ENCODE measurements at places on chromosomes 1 and 21. TPM values are rescaled to one million over a fixed set of nuclear protein-coding genes. Genes with fewer than 3 reads are reported as not detected.

Gene VHLL
- total RNA-seq, result 0.49 TPM

DNA sequence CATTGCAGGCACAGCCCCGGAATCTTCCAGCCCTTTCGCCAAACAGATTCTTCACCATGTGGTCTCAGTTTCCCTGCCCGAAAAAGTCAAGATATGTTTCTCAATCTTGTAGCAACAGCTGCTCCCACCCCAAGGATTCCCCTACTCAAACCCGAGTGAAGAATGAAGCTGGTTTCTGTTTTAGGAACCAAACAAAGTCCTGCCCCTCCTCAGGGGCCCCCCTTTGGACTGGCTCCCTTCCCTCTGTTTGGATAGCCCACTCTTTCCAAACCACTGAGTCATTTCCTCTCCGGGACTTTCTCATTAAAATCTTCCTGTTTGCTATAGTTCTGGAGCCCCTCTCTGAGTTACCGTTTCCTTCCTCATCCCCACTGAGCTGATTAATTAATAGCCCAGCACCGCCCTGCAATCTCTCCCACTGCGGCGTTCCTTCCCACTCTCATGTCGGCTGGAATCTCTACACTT is 100.9 kb downstream of the TSEN15 start:
- peaks cover 7% of the 10 kb centered on the region for H3K4me1 ChIP-seq
- no peaks in the 10 kb centered on the region for H3K36me3 ChIP-seq
- no peak overlapping the region for H3K4me3 ChIP-seq
- no peak overlapping the region for H3K27ac ChIP-seq
- H3K27me3 ChIP-seq, result no peaks in the 10 kb centered on the region
- DNase-seq, result no peak

DNA sequence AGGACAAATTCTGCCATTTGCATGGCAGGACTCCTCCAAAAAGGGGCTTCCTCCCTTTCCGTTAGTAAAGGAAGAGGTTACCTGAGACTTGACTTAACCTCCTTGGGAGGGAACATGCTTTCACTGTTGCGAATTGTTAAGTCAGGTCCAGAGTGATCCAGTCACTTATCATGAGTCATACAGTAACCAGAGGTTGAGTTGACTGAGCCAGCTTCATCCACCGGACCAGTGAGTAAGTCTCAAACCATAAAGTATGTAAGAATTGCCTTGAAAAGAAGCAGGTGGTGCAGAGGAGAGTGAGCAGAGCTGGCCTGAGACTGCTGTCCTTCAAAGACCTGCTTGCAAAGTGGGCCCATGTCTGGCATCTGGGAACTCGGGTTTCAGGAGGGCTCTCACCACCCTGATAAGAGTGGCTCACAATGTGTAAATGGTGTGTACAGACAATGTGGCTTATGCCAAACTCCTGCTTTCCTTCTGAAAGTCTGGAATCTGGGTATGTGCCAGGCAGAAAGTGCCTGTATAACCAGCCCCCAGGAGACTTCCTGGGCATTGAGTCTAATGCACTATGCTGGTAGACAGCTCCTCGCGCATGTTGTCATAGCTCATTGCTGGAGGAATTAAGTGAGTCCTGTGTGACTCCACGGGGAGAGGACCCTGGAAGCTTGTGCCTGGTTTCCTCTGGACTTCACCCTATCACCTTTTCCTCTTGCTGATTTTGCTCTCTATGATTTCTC is 84.3 kb upstream of the KLHDC7A start:
- H3K27me3 ChIP-seq, result no peaks in the 10 kb centered on the region
- H3K36me3 ChIP-seq, result no peaks in the 10 kb centered on the region
- no peak overlapping the region for H3K27ac ChIP-seq
- H3K4me1 ChIP-seq, result no peaks in the 10 kb centered on the region

DNA sequence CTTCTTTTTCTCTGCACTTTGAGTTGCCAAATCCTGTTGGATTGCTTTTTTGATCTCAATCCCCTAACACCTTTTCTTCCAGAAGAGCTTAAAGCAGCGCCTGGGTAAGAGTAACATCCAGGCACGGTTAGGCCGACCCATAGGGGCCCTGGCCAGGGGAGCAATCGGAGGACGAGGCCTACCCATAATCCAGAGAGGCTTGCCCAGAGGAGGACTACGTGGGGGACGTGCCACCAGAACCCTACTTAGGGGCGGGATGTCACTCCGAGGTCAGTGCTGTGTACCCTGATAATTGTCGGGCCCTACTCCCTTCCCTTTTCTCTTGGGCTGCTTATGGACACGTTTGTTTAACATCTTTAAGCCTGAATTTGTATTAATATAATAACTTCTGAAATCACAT is 8.3 kb downstream of the CHTOP start:
- no peaks in the 10 kb centered on the region for H3K27me3 ChIP-seq
- no peaks in the 10 kb centered on the region for H3K4me1 ChIP-seq
- no peak overlapping the region for H3K4me3 ChIP-seq
- DNase-seq, result no peak

Gene LCE1B
- not detected for total RNA-seq

GRCh38 chr1:197171531-197171930 is 25.1 kb upstream of the ASPM start:
- H3K4me1 ChIP-seq, result no peaks in the 10 kb centered on the region
- no peak overlapping the region for H3K27ac ChIP-seq
- no peaks in the 10 kb centered on the region for H3K27me3 ChIP-seq
- DNase-seq, result no peak
- no peak overlapping the region for H3K4me3 ChIP-seq
- H3K36me3 ChIP-seq, result peaks cover 42% of the 10 kb centered on the region

DNA sequence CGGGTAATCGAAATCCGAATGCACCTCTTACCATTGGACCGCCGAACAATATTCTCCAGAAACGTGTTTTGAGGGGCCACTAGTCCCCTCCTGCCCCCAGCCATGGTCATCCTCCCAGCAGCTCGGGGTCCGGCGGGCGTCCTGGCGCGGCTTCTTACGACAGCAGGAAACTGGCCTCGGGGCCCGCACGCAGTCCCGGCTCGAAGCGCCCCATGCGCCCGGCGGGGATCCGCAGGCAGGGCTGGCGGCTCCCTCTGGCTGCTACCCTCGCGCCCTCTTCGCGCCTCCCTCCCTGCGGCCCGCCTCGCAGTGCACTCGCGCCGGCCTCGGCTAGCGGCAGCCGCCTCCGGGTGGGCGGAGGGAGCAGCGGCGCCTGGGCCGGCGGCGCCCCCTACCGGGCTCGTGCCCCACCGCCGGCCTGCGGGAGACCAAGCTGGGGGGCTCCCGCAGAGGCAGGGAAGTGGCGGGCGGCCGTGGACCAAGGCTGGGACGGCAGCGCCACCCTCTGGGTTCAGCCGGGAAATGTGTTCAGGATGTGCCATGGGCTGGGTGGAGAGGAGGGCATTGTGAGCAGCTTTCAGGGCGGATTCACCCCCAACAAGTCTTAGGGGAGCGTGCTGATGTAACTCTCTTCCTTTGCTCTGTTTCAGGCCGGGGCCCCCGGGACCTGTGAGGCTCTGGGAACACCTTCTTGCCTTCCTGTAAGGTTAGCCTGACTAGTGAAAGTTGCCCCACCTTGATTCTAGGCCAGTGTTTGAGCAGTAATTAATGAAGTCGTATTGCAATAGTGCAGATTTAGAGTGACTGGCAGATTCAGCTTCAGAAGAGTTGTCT is at the start of gene KCNH1:
TSS of gene KCNH1 (minus strand) at position 313 of the 834 bp plus-strand sequence. CDS start at position 110, 203 bp downstream.
- H3K36me3 ChIP-seq, result no peaks in the 10 kb centered on the region
- H3K4me1 ChIP-seq, result peaks cover 19% of the 10 kb centered on the region
- H3K4me3 ChIP-seq, result peak within 1 kb of the TSS; percentile 33
- peaks cover 34% of the 10 kb centered on the region for H3K27me3 ChIP-seq
- DNase-seq, result peak; percentile 78

DNA sequence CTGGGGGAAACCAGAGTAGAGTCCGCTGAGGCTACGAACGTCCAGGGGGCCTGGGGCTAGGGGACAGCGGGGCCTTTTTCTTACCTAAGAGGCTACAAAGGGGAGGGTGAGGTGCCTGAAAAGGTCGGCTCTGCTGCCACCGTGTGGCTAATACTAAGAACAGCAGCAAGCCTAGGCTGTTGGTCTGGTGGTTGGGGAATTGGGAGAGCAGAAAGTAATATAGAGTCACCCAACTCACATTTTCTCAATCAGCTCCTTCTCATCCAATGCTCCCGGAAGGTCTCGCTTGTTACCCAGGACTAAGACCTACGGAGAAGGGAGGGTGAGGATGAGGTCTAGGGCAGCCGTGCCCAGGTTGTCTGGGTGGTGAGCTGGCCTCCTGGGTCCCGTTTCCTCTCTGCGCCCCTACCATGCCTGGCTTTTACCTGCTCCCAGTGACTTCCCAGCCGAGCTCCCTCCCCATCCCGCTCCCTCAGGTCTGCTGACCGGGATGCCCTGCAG is 9.3 kb downstream of the ARL8A start:
- peak; percentile 71 for DNase-seq
- no peak overlapping the region for H3K4me3 ChIP-seq
- no peaks in the 10 kb centered on the region for H3K27me3 ChIP-seq
- peaks cover 4% of the 10 kb centered on the region for H3K36me3 ChIP-seq
- no peak overlapping the region for H3K27ac ChIP-seq

DNA sequence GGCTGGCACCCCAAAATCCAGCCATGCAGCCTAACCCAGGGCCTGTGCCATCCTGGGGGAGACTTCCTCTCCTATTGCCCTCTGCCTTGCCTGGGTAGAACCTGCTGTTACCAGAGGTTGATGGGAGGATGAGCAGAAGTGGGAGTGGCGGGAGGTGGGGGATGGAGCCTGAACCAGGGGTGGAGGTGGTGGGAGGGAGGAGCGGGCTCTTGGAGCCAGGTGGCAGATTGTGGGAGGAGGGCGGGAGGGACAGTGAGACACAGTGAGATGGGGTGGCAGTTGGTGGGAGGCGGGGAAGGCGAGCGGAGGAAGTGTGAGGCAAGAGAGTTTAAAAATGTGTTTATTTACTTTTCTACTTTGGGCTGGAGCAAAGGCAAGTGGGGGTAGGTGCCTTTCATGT is 87.3 kb downstream of the KCNJ6 start:
- DNase-seq, result no peak
- H3K27ac ChIP-seq, result no peak overlapping the region
- no peaks in the 10 kb centered on the region for H3K4me1 ChIP-seq
- no peak overlapping the region for H3K4me3 ChIP-seq

DNA sequence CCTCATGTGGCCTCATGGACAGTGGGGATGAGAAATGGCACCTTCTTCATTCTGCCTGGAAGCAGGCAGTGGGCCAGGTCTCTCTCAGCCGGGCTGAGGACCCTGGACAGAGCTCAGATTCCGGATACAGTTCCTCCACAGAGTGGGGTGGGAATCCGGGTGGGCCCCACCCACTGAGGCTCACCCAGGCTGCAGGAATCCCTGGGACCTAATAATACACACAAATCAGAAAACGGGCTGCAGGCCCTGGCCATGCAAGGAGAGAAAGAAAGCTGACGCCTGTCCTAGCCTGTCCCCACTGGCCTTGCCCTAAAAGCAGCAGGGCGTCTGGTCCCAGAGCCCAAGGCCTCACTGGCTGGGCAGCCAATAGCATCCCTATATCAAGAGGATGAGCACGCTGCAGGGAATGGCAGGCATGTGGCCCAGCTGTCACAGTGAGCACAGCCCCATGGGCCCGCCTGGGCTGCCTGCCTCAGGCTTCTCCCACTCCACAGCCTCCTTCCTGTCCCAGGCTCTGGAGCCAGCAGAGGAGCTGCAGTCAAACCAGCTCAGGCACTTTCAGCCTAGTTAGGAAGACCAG is 25.3 kb downstream of the ACTA1 start:
- H3K4me3 ChIP-seq, result no peak overlapping the region
- H3K4me1 ChIP-seq, result peaks cover 12% of the 10 kb centered on the region
- no peaks in the 10 kb centered on the region for H3K36me3 ChIP-seq
- DNase-seq, result no peak
- H3K27me3 ChIP-seq, result peaks cover 58% of the 10 kb centered on the region
- no peak overlapping the region for H3K27ac ChIP-seq

- no peak overlapping the region for H3K27ac ChIP-seq
- no peaks in the 10 kb centered on the region for H3K27me3 ChIP-seq
- H3K4me1 ChIP-seq, result no peaks in the 10 kb centered on the region
- DNase-seq, result no peak
Observed at GRCh38 chr21:37842163-37842919, 73.9 kb downstream of the KCNJ6 start.

Gene LCE2C
- not detected for total RNA-seq

- no peaks in the 10 kb centered on the region for H3K27me3 ChIP-seq
- no peaks in the 10 kb centered on the region for H3K36me3 ChIP-seq
- no peak overlapping the region for H3K4me3 ChIP-seq
- no peak overlapping the region for H3K27ac ChIP-seq
- H3K4me1 ChIP-seq, result no peaks in the 10 kb centered on the region
Observed at GRCh38 chr1:152870831-152871730, 7.0 kb upstream of the SMCP start.

Gene LCE1D
- not detected for total RNA-seq

- DNase-seq, result no peak
- no peak overlapping the region for H3K27ac ChIP-seq
- no peaks in the 10 kb centered on the region for H3K36me3 ChIP-seq
Observed at GRCh38 chr1:3441410-3441847, 13.0 kb upstream of the ARHGEF16 start.

DNA sequence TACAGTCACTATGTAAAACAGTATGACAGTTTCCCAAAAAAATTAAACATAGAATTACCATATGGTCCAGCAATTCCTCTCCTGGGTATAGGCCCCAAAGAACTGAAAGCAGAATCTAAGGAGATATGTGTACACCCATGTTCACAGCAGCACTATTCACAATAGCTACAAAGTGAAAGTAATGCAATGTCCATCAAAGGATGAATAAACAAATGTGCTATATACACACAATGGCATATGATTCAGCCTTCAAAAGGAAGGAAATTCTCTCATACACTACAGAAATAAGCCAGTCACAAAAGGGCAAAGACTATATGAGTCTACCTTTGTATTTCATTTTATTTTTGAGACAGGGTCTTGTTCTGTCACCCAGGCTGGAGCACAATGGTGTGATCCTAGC is 120.4 kb downstream of the TOMM20 start:
- no peak for DNase-seq
- no peak overlapping the region for H3K4me3 ChIP-seq
- H3K27me3 ChIP-seq, result no peaks in the 10 kb centered on the region
- H3K27ac ChIP-seq, result no peak overlapping the region
- no peaks in the 10 kb centered on the region for H3K36me3 ChIP-seq

DNA sequence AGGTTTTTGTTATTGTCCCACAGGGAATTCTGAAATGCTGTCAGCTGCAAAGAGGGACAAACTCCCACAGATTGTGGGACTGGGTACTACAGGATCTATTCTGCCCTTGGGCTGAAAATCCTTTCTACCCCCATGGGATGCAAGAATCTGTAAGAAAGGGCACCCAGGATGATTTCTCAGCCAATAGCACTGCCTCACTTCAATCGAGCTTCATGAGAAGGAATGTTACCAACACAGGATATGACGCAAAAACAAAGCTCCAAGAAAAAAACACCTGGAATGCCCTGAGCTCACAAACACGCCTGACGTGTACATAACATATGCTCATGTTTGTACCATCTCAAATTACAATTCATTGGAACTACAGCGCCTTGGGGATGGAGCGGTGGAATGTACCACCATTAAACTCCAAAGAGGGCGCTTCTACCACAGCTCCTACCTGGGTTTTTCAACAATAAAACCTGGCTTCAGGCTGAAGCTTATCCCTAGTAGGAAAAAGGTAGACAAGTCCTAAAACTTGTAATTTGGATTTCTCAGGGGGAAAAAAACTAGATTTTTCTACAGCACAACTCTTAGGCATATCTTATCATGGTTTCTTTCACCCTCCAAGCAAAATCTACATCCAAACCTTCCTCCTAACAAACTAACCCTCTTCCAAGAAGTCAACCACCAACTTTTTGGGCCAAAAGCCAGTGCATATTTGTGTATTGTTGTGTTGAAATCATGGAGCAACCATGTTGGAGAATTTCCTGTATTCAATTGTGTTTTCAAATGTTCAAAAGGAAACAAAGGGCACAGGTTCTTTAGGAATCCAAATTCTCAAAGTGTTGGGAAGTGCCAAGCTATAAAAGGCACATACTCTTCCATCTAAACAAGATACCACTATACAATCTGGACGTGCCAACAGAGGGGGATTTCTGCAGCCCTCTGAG is 78.9 kb downstream of the TGFBR3 start:
- DNase-seq, result no peak
- H3K36me3 ChIP-seq, result no peaks in the 10 kb centered on the region
- H3K4me3 ChIP-seq, result no peak overlapping the region
- H3K27me3 ChIP-seq, result no peaks in the 10 kb centered on the region
- peaks cover 13% of the 10 kb centered on the region for H3K4me1 ChIP-seq

Data from B cell (primary cell).